ENCODE measurements at places on chromosomes 2 and 18.

DNA sequence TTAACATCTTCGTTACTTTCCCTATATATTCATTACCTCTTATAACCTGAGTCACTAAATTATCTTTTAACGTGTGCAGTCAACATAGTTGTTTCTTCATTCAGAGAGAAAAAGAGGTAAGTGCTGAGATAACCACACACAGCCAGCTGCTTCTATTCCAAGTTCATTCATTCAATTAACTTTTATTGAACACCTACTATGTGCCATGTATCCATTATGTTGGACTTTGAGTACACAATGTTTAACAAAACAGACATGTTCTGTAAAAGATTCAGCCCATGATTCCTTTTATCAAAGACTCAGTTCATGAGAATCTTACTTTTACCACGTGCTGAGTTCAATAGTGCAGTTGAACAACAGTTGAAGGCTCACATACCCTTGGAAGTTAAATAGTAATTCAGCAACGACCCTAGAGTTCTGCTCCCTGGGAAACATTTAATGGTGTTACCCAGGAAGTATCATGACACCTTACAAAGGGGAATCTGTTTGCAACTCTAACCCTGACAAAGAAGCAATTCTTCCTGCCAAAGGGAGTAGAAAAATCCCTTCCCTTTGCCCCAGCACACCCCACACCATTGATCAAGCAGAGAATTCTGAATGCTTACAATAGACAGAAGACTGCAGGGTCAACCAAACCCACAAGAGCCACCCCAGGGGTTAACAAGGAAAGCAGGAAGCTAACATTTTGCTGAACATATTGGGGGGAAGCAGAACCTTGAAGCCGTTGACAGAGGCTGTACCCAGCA, 595.8 kb downstream of the STK39 start:
- no peak for DNase-seq

- DNase-seq = peak; percentile 40
These were observed 638 bp upstream of the IRS1 start for GRCh38 chr2:226799976-226800940.

DNA sequence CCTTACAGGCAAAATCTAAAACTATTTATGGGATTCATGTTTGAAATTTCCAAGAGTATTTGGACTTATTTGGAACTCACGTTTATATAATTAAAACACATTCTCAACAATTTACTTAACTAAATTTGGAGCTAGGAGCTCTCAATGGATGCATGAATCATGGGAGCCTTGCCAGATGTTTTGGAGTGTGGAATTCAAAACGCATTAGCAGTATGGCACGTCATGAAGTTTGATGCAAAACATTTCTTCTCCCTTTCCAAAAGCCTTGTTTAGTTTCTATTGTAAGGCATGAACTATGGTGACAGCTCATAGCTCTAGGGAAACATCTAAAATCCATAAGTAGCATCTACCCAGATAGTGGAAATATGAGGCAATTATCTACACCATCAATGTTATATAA, 701.6 kb downstream of the SATB2 start:
- DNase-seq = no peak

DNA sequence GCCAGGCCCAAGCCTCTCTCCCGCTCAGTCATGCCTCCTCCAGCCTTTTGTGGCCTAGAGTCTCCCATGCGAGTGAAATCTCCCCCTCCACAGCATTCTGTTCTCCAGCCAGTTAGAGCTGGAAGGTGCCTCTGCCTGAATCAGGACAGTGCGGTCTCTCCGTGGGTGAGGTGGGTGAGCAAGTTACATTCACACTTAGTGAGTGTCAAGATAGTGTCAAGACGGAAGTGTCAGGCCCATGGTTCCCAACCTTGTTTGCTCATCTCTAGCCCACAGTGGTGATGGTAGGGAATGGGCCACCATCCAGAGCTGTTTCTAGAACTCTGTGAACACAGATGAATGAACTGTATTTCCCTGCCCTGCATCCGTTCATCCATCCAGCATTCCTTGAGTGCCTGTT, 59.5 kb downstream of the LPIN1 start:
- DNase-seq = no peak

All from mucosa of descending colon (tissue), 3 donors.